ENCODE measurements at places on chromosomes 12 and 14. TPM values are rescaled to one million over a fixed set of nuclear protein-coding genes. Genes with fewer than 3 reads are reported as not detected.

KLHDC2 gene
- total RNA-seq: 35.6 TPM

PRPH gene
- total RNA-seq: 1.6 TPM

IFI27L2 gene
- 58.4 TPM for total RNA-seq

HRK gene
- total RNA-seq: 1.3 TPM

ABCB9 gene
- total RNA-seq: 11.1 TPM

OR9K2 gene
- not detected for total RNA-seq

CIROP gene
- total RNA-seq: not detected

DPPA3 gene
- total RNA-seq: not detected

TMEM30B gene
- total RNA-seq: 0.30 TPM

CFAP251 gene
- 0.95 TPM for total RNA-seq

IL31 gene
- not detected for total RNA-seq

KRT6C gene
- not detected for total RNA-seq

LHX5 gene
- total RNA-seq: not detected

CISTR gene
- total RNA-seq: not detected

Data from A549 treated with Hydrocortisone at 1 μM for 4 hours (cell line).